ENCODE measurements at places on chromosomes 2 and 18.

GRCh38 chr2:20241973-20242726, 17.2 kb upstream of the SDC1 start:
- no peak overlapping the region for H3K4me3 ChIP-seq
- no peaks in the 10 kb centered on the region for H3K4me1 ChIP-seq
- H3K36me3 ChIP-seq, result no peaks in the 10 kb centered on the region
- no peak overlapping the region for H3K27ac ChIP-seq
- DNase-seq, result peak; percentile 9

GRCh38 chr2:4391013-4391412, 687.6 kb downstream of the DCDC2C start:
- no peaks in the 10 kb centered on the region for H3K36me3 ChIP-seq
- H3K4me1 ChIP-seq, result no peaks in the 10 kb centered on the region
- H3K27me3 ChIP-seq, result no peaks in the 10 kb centered on the region

GRCh38 chr2:205189301-205189700, 493.0 kb upstream of the NRP2 start:
- H3K27ac ChIP-seq, result no peak overlapping the region
- no peak overlapping the region for H3K4me3 ChIP-seq
- H3K27me3 ChIP-seq, result no peaks in the 10 kb centered on the region
- no peak for DNase-seq
- H3K4me1 ChIP-seq, result no peaks in the 10 kb centered on the region

DNA sequence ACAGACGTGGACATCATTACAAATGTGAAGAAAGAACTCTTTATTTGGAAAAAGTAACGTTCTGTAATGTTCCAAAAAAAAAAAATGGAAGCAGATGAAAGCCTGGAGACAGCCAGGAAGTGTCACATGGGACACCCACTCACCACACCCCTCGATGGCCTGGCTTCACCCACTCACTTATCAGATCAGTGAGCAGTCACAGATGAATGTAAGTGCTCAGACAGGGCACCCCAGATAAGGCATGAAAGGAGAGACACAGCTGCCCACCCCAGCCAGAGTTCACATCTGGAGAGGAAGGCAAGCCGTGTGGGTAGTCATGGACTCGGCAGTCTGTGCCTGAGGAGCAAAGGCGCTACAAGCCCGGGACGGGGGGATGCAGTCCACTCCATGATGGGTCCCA, 105.2 kb downstream of the SEPTIN10 start:
- no peak overlapping the region for H3K27ac ChIP-seq
- DNase-seq, result no peak
- no peaks in the 10 kb centered on the region for H3K36me3 ChIP-seq

DNA sequence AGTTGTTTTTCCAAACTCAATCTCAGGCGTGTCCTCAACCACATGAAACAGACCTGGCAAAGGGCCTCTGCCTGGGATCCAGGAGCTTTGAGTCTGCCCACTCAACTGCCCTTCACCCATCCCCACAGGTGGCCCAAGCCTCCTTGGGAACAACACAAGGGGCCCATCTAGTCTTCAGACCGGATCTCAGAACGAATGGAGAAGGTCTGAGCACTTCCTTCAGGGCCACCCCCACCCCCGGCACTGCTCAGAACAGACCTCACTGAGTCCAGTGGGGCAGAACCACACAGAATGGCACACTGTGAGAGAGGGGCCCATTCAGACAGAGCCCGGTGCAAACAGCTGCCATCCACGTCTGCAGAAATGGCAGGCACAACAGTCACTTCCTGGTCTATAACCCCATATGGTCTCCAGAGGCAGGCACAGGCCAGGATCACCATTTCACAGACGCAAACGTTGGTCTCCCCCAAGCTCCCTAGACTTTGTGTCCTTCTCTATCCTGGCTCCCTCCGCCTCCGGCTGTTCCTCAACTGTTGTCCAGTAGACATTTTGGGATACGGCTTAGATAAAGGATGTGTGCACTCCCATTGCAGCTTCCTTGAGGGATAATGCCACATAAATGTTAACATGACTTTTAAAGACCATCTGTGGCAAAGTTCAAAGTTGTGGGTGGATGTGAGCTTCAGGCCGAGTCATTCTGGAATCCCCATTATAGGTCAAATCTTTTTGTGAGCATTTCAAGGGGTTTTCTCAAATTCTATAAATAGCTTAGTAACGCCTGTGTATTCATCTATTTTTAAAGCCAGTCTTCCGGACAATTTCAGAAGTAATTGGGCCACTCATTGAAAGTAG, 149.7 kb downstream of the SMAD7 start:
- H3K27me3 ChIP-seq, result no peaks in the 10 kb centered on the region
- H3K36me3 ChIP-seq, result no peaks in the 10 kb centered on the region
- H3K4me1 ChIP-seq, result peaks cover 14% of the 10 kb centered on the region
- no peak overlapping the region for H3K4me3 ChIP-seq
